ENCODE measurements at places on chromosomes 6 and 20.

DNA sequence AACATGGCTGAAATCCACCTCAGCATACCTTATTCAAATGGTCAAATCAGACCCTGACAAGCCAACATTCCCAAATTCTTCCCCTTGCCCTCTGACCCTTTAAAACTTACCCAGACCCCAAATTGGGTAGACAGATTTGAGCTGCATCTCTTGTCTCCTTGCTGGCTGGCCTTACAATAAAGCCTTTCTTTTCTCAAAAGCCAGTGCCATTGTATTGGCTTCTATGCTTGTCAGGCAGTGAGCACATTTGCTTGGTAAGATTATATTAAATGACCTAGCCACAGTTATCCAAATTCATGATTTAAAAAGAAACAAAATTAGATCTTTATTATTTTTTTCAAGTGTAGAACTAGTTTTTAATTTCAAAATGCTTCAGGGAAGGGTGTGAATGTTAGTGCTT is 67.8 kb upstream of the FAM83B start:
- DNase-seq = no peak

GRCh38 chr6:125151700-125152099 is 1.9 kb upstream of the TPD52L1 start:
- no peak for DNase-seq

DNA sequence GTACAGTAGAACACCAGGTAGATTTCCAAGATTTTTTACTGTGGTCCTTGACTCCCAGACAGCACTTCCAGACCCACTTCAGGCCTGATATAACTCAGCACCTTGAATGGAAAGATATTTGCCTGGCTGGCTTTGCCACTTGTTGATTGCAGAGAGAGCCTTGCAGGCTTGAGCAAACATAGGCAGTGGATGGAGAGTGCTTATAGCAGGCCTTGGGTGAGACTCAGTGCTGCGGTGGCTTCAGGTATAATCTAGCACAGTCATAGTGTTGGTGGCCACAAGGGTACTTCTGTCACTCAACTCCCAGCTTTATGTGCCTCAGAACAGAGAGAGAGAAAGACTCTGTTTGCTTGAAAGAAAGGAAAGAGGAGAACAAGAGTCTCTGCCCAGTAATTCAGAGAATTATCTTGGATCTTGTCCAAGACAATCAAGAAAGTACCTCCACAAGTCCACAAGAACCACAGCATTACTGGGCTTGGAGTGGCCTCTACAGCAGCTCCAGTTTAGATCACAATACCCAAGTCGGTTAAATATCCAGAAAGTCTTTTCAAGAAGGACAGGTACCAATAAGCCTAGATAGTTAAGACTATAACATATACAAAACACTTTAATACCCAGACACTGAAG is 70.5 kb upstream of the FKBP1C start:
- no peak for DNase-seq

GRCh38 chr6:136604328-136604825 is 54.2 kb upstream of the MAP7 start:
- DNase-seq = no peak

- DNase-seq = no peak
These were observed 2.1 kb downstream of the VEGFA start for GRCh38 chr6:43771858-43772680.

GRCh38 chr6:139744891-139745290 is 370.4 kb upstream of the CITED2 start:
- no peak for DNase-seq

DNA sequence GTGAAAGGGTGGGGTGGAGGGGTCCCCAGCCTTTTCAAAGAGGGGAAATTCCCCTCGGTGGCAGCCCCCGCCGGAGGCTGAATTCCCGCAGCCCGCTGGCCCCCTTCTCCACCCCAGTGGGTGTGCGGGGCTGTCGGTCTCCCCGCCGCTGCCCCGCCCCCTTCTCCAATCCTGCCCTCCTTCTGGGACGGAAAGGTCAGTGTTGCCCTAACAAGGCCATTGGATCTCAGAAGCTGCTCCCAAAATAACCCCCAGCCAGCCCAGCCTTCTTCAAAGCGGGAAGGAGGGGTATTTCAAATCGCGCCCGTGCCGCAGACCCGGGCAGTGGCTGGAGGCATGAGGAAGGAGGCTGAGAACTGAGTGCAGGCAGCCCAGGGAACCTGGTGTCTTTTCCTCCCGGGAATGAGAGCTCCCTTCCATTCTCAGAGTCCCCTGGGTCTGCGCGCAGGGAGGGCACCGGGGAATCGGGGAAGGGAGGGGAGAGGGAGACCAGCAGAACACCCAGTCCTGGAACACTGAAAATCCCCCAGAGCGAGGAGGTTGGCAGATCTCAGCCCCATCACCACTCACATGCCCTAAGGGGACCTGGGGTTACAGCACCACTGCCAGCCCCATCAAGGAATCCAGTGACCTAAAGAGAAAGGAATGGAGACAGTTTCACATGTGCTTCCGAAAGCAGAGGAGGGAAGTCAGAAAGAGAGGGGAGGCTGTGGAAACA is at the start of gene JPH2:
JPH2 (minus strand) TSS at position 135 of the 718 bp plus-strand sequence. CDS start 483 bp downstream, outside the sequence.
- DNase-seq = no peak

DNA sequence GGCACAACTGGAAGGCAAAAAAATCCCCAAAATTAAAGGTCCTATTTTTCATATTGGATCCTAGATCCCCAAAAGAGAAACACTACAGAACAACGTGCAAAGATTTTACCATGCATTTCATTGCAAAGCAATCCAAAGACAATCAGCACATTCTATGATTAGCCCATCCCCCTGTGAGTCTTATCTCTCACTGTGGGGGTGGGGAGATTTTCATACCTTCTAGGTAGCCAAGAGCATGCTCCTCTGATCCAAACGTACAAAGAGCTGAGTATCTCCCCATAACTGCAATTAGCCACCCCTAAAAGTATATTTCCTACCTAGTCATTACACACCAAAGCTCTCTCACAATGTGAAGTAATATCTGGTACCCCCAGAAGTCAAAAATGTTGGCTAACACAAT is 22.2 kb upstream of the ENTPD6 start:
- DNase-seq = no peak

- peak; percentile 15 for DNase-seq
These were observed 30.7 kb downstream of the SLC35D3 start for GRCh38 chr6:136952714-136953260.

DNA sequence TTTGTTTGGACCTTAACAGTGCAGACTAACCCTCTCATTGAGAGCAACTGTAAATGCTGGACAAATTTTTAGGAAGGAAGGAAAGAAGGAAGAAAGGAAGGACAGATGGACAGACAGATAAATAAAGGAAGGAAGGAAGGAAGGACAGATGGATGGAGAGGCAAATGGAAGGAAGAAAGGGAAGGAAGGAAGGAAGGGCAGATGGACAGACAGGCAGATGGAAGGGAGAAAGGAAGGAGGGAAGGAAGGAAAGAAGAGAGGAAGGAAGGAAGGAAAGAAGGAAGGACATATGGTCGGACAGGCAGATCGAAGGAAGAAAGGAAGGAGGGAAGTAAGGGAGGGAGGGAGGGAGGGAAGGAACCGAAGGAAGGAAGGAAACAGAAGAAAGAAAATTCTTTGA is 388.5 kb upstream of the CDH4 start:
- no peak for DNase-seq

DNA sequence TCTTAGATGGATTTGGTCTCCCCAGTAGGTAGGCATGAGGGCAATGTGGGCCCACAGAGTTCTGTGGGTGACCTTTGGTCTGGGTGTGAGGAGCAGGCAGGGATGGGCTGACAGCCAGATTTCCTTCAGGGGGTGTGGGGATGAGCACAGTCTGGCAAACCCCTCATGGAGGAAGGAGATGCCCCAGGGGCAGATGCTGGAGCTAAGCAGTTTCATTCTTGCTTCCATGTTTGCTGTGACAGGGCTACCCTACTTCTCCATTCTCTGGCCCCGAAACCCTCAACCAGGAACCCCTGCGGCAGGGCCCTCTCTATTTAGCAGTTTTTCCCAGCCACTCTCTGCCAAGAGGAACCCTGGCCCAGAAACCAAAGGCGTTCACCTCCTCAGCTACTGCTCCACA is 40.4 kb downstream of the GCLC start:
- DNase-seq = no peak

GRCh38 chr6:109834131-109834530 is 143.0 kb downstream of the FIG4 start:
- DNase-seq = no peak

DNA sequence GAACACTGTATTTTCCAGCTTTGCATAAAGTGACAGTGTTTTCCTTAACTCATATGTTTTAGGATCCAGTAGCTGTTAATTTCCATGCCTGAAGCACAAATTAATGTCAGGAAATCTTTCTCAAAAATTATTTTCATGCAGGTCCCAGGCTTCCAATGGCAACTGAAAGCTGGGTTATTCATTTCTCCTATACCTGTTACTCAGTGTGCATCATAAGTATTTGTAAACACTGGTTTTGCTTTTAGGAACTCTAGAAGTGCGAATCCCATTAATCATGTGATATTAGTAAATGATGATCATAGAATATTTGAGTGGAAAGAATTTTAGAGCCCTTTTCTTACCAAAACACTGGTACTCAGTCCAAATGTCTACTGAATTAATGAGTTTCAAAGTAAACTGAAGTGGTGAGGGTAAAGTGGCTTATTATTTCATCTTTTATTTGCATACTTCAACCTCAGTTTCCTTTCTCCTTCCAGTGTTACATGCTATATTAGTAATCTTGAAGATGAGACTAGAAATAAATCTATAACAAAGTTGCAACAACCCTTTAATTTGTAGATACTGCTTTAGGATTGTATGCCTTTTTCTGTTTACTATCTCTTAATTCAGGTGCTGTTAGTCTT is 124.0 kb downstream of the ZFAND3 start:
- DNase-seq = no peak

GRCh38 chr20:60649541-60649940 is 602.5 kb upstream of the CDH4 start:
- no peak for DNase-seq

GRCh38 chr6:170007468-170008293 is 256.3 kb downstream of the ERMARD start:
- DNase-seq = no peak

DNA sequence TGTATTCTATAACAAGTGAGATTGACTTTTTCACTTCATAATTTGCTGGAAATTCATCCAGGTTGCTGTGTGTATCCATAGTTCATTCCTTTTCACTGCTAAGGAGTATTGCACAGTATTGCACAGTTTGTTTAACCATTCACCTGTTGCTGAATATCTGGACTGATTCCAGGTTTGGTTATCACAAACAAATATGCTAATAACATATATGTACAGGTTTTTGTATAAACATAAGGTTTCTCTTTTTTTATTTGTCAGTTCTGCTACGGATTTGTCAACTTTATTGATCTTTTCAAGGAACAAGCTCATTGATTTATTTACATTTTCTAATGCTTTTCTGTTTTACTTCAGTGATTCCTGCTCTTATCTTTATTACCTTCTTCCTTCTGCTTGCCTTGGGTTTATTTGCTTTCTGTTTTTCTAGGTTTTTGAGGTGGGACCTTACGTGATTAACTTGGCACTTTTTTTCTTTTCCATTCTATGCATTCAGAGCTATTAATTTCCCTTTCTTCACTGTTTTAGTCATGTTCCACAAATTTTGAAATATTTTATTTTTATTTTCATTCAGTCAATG is 117.0 kb upstream of the OGFRL1 start:
- no peak for DNase-seq

GRCh38 chr20:59620860-59621505 is 16.6 kb downstream of the PHACTR3 start:
- DNase-seq = no peak

GRCh38 chr6:13586603-13587542 is 12.5 kb downstream of the SIRT5 start:
- DNase-seq = no peak

DNA sequence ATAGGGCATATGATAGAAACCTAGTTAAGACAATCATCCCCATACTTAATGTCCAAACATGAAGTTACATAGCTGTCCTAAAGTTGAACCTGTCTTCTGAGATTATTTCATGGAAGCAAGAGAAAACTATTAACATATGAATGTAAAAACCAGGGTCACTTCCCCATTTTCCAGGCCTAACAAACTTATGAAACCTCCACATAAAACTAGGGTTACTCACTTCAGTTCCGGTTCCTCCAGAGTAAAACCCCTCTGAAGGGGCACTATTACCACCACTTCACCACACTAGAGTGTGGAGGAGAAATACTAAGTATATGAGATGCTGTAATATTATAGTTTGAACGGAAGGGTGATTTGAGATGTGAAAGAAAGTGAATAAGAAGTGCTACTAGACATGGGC is 14.9 kb downstream of the PRKN start:
- DNase-seq = no peak

DNA sequence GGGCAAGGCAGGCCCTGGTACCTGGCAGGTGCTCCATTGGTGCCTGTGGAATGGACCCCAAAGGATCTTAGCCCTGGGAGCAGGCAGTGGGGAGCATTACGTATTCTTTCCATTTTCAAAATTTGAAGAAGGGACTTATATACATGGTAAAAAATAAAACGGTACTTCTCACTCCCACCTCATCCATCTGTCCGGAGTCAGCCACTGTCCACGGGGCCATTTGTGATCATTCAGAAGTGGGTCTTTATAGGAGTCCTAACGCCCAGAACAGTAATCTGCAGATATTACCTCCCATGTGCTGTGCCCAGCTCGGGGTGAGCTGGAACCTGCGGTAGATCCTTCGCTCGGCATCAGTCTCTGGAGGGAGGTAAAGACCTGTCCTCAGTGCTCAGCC is 110.4 kb downstream of the SYCP2 start:
- DNase-seq = no peak

- DNase-seq = no peak
These were observed 15.0 kb downstream of the RNF114 start for GRCh38 chr20:49951151-49951550.

- DNase-seq = no peak
These were observed 194.0 kb downstream of the PKHD1 start for GRCh38 chr6:51893366-51893765.

DNA sequence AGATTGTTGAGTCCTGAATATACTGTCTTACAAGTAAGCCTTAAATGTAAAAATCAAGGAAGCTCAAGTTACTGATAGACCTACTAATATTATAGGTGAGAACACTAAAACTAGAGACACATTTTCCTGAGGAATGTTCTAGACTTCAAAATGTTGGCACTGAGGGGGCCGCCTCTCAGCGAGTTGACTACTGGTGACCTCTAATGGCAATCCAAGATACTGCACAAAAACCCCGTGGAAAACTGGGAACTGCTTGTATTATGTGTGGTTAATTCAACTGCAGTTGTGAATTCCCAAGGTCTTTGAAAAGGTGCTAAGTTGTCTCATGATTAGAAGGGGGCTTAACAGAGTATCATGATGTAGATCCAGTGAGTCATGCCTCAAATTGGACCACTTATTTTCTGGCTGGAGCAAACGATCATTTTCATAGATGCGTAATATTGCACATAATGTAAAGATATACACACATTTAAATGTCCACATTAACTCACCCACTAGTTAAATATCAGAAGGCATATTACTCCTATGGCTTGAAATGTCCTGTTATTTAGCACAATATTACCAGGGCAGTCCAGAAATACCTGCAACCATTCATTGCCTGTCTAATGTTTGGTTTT is 336.2 kb downstream of the FOXA2 start:
- DNase-seq = no peak

- DNase-seq = no peak
These were observed 2.8 kb upstream of the MAPK13 start for GRCh38 chr6:36127462-36128016.
